Large intestine (tissue), 12 donors: ENCODE measurements at places on chromosomes 12 and 14. TPM values are rescaled to one million over a fixed set of nuclear protein-coding genes. Genes with fewer than 3 reads are reported as not detected.
A peak's percentile ranks its signal among the peaks of the same experiment; 100 is the strongest.

Gene P3H3
- 15.6 TPM for polyA plus RNA-seq

Gene SLC4A8
- 6.3 TPM for polyA plus RNA-seq

Gene WNT5B
- polyA plus RNA-seq = 8.5 TPM

Gene GLT1D1
- polyA plus RNA-seq = 0.91 TPM

Gene SMIM41
- polyA plus RNA-seq = 0.88 TPM

Gene TAS2R20
- 2.5 TPM for polyA plus RNA-seq

Gene FRS2
- polyA plus RNA-seq = 30.9 TPM

Gene RD3L
- not detected for polyA plus RNA-seq

DNA sequence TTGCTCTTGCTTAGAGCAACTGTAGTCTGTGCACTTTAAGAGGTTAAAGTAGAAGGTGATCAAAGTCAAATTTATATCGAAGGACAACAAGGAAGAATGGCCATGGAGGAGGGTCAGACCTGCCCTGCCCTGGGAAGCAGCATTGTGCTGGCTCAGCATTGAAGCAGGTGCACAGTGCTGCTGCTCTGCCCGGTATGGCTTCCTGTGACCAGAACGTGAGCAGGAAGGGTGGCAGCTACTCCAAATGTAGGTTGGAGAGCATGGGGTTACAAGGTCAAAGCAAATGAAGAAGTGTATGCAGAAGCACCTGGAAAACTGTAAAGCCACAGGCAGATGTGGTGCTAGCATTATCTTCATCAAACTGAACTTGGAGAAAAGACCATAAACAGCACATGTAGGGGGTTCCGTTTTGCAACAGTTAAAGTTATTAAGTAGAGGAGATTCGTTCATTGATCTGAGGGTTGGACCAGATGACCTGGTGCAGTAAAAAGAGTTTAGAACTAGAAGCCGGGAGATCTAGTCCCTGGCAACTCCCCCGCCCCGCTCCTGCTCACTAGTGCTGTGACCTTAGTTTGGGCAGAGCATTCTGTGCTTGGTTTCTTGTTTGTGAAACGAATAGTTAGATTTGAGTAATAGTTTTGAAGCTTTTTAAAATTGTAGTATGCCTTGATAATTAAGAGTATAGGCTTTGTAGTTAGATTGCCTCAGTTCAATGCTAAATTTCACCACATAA lies 84.2 kb downstream of the SCN8A start:
- DNase-seq = peak; percentile 9

DNA sequence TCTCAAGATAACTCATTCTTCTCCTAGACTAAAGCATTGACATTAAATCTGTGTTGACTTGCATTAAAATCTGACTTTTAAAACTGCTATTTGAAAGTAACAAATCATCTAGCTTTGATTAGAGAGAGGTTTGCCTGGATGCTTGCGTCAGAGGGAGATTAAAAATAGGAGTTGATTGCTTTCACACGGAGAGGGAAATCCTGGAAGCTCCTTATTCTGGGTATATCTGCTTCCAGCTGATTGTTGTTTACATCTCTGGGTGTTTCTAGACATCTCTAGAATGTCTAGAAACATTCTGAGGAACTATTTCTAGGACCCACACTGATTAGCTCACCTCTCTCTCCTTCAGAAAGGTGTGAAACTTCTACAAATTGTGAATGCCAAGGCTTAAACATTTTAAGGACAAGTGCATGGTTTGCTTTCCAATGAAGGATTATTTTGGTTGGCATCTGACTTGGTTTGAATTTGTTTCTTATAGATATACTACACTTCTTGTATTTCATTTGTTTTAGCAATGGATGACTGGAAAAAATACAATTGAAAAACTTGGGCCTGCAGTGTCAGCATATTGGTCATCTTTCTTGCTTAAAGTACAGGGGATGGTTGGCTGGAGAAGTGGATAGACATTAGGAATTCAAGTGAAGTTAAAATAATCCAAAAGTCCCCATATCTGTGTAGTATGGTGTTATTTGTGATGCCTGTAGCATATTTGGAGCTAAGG lies 2.1 kb downstream of the DIP2B start:
- no peak for DNase-seq

DNA sequence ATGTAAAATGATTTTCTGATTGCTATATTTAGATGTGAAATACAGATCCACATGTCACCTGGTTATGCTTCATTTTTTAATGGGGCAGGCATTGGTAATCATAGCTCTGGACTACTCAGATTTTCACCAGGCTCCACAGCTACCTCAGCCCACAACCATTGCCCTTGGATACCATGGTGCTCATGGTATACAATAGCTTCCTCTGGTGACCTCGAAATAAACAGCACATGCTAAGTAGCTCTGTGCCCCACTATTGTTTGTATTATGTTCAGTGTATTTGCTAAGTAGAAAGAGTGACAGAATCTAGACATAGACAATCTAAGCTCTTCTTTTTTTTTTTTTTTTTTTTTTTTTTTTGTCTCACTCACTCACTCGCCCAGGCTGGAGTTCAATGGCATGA lies 274.4 kb upstream of the USP15 start:
- DNase-seq = no peak

DNA sequence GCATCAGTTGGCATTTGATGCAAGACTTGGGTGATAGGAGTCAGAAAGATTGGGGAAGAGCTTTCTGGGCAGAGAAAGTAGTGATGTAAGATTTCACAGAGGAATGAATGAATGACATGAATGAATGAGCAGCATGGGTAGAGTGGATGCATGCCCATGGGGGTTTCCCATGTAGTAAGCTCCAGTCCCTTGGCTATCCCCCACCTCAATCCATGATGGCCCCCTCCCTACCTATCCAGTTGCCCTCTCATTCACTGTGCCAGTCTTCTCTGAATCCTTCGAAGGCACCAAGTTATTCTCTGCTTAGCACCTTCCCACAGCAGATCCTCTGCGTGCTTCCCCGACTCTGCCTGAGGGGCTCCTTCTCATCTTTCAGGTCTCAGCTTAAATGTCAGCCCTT lies 32.0 kb downstream of the ERH start:
- no peak for DNase-seq

DNA sequence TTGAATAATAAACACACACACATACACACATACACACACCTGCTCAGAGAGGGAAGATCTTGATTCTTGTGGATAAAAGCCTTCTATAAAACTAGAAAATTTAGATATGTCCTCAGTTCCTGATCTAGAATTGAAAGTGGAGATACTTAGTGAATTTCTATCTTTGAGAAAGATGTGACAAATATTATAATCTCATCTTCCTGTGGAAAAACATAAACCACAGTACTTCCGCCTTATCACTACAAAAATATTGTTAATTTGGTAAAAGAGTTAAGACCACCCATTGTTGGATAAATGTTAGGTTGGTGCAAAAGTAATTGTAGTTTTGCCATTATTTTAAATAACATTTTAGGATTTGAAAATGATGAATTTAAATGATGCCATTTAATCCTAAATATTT lies at the start of gene KLRK1:
Gene KLRK1 (minus strand): TSS at position 138 of the 400 bp plus-strand sequence. CDS start 1,231 bp downstream, outside the sequence.
- DNase-seq = no peak

GRCh38 chr12:39613525-39613924 lies 6.1 kb downstream of the ABCD2 start:
- DNase-seq = no peak

- no peak for DNase-seq
These were observed 80.6 kb upstream of the DAAM1 start for GRCh38 chr14:59107819-59108218.

GRCh38 chr12:52929538-52929937 lies 19.4 kb upstream of the KRT18 start:
- peak; percentile 29 for DNase-seq

- DNase-seq = peak; percentile 81
These were observed 3.3 kb downstream of the ACVR1B start for GRCh38 chr12:51954561-51955361.

- DNase-seq = no peak
These were observed 32.6 kb downstream of the COCH start for GRCh38 chr14:30906752-30907658.

DNA sequence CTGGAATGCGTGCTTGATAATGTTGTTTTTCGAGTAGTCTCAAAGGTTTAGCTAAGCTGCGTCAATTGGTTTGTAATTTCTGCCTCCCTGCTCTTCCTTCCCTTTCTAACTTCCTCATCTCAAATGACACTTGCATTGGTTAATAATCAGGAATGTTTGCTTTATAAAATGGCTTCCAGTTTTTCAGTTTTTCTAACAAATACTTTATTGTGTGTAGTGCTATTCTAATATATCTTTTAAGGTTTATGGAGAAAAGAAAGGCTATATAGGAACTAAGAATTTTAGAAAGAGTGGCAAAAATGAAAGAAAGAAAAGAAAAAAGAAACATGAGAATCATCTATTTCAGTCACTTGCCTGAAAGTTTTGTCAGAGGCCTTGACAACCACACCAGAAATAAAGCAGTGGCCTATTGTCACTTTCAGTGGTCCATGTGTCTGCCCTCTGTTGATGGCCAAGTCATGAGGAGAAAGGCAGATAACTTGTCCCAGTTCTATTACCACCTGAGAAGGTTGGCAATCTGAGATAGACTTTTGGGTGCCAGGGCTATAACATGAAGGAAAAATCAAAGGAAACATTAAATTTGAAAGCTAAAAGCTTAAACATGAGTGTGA lies 221.9 kb upstream of the KITLG start:
- DNase-seq = no peak

DNA sequence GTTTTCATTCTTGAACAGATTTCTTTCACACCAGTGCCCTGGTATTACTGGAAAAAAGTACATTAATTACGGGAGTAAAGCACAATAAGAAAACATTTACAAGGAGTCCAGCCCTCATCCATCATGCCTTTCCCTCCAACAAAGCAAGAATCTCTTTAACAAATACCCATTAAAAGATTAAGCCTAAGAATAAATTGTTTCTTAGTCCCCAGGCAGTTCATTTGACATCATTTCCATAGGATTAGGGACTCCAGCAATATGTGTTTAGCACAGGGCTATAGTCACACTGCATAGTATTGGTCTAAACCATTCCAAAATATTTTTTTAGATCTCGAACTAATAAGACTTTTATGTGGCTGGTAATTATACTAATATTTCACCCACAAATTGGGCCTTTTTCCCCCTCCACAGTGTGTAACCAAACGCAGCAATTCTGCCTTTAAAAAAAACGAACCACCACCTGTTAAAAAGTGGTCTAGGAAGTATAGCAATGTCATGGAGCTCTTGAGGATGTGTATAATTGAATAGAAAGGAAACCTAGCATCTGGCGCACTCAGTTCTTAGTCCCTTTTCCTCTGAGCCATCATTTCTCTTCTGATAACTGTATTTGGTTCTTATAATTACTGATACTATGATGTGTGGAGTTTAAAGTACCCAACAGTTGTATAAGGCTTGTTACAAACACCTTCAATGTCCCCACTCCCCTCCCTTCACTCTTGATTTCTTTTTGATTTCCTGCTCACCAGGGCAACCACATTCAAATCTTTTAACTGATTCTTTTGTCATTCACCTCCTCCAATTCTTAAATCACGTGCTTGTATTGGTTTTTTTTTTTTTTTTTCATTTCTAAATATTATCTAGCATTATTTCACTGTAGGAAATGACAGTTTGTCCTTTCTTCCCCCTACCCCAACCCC lies 138.7 kb downstream of the ETV6 start:
- no peak for DNase-seq

DNA sequence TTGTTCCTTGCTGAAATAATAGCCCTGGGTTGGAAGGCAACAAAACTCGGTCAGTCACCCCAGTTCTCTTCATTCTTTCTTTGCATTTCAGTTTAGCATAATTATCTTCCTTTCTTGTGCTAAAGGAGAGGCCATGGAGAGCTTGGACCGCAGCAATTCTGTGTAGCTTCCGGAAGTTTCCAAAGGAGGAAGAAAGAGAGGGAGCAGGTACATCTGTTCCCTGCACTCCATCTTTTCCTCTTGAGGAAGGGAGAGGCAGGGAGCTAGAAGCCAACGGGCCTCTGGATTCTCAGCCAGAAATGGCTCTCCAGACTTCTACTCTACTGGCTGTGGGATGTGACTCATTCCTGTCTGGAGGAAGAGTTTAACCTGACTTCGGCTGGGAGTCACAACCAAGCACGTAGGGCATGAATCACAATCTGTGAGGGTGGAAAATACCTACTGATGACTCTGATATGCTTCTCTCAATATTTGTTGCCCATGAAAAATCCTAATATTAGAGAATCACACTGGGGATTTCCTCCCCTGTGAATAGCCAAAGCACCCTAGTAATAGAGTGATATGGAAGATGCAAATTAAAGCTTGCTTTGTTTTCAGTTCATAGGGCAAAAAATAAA lies 17.0 kb downstream of the ANO6 start:
- no peak for DNase-seq

GRCh38 chr14:88879022-88879421 lies 54.6 kb downstream of the TTC8 start:
- DNase-seq = no peak

DNA sequence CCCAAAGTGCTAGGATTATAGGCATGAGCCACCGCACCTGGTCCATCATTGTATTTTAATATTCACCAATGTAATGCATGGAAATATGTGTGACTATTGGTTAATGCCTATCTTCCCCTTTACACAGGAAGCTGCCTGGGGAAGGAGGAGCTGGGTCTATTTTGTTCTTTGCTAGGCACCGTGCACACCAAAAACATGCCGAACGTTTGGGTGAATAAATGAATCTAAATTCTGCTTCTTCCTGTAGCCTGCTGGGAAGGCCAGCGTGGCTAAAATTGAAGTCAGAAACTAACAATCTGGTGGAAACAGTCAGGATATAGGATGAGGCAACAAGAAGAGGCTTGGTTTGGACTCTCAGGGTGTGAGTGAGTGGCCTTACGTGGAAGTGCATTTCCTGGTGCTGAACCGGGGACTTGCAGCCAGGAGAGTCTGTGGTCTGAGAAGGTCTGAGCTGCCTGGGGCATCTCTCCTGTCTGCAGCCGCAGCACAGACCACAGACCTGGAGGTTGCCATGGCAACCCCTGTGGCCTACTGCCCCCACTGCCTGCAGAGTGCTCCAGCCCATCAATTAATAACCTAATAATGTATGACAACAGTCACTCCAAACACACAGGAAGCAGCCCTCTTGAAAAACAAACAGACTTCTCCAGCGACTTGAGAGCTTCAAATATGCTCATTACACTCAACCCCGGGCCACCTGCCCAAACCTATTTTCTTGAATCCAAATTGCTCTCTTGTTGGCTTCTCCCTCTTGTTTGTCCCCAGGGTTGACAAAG lies 5.5 kb upstream of the GPR68 start:
- DNase-seq = peak; percentile 39

GRCh38 chr14:89025561-89026236 lies 201.2 kb downstream of the TTC8 start:
- no peak for DNase-seq

DNA sequence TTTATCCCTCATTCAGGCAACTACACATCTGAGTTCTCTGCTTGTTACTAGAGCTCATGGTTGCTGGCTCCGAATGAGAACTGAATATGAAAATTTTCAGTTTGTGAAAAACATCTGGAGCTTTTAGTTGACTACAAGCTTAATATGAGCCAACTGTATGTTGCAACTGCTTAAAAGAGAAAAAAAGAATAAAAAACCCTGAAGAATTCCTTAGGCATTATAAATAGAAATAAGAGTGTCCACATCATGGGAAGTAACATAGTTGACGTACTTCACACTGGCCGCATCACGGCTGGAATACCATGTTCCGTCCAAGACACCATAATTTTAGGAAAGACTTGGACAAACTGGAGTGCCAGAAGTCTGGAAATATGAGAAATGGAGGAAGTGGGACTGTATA lies 57.9 kb downstream of the PDE3A start:
- no peak for DNase-seq
